ENCODE measurements at places on chromosomes 5 and 9.

GRCh38 chr5:164013077-164013670 lies 507.8 kb downstream of the MAT2B start:
- no peak for DNase-seq

DNA sequence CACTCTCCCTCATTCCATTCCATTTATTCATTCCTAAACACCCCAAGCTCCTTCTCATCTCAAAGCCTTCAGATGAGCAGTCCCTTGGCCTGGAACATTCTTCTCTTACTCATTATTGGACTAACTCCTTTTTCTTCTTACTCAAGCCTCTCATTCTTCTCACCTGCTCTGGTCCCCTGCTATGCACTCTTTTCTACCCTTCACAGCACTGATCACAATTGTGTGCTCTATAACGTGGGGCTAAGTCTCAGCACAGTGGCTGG lies 212.4 kb downstream of the MAPKAP1 start:
- DNase-seq = no peak

GRCh38 chr5:156826150-156826549 lies 23.9 kb upstream of the PPP1R2B start:
- no peak for DNase-seq

DNA sequence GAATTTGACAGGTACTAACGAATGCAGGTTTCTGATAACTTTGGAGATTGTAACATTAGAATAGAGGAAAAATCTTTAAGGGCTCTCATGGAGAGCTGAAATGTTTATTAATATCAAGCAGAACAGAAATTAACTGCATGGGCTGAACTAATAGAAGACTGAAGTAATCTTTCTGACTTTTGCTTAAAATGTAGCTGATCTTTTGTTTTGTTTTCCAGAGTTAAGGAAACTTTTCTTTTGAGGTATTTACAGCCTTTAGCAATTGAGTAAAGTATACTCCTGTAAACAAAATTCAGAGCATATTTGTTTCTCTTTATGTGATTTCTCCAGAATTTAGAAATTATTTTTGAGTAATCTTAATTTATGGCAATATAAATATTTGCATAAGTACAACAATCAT lies 43.9 kb downstream of the SHC3 start:
- no peak for DNase-seq

GRCh38 chr5:59161221-59162105 lies 578.6 kb downstream of the RAB3C start:
- no peak for DNase-seq

DNA sequence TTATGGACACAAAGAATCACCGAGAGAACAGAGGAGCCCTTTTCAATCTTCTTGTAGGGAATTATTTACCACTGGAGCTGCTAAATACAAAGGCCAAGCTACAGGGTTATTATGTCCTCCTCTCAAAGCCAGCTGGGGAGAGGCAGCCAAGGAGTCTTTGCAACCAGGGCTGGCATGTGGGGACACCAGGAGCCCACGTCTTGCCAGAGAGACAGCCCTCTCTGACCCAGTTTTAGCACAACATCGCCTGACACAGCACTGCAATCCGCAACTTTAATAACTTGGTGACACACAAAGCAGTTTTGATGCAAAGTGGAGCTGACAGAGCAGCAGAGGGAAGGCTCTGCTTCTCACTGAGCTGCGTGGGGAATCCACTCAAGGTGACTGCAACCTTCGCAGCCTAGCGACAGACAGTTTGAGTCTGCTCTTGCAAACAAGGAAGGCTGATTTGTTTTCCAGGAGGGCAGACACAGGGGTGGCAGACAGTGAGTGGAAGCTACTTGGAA lies 33.6 kb downstream of the TLR4 start:
- no peak for DNase-seq

- no peak for DNase-seq
Observed at GRCh38 chr9:85510830-85511504, 230.8 kb downstream of the AGTPBP1 start.

- no peak for DNase-seq
Observed at GRCh38 chr5:80569086-80569960, 757 bp downstream of the ANKRD34B start.

GRCh38 chr9:69476797-69477196 lies 151.8 kb downstream of the ENTREP1 start:
- no peak for DNase-seq

DNA sequence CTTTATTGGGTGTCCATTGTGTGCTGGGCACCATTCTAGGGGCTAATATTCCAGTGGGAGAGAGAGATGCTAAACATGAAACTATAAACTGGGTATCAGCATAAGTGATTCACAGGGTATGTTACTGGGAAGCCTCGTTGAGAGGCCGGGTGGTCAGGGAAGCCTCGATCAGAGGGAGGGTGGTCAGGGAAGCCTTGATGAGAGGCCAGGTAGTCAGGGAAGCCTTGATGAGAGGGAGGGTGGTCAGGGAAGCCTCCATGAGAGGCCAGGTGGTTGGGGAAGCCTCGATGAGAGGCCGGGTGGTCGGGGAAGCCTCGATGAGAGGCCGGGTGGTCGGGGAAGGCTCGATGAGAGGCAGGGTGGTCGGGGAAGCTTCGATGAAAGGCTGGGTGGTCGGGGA lies 8.9 kb upstream of the PLEKHG4B start:
- DNase-seq = no peak

DNA sequence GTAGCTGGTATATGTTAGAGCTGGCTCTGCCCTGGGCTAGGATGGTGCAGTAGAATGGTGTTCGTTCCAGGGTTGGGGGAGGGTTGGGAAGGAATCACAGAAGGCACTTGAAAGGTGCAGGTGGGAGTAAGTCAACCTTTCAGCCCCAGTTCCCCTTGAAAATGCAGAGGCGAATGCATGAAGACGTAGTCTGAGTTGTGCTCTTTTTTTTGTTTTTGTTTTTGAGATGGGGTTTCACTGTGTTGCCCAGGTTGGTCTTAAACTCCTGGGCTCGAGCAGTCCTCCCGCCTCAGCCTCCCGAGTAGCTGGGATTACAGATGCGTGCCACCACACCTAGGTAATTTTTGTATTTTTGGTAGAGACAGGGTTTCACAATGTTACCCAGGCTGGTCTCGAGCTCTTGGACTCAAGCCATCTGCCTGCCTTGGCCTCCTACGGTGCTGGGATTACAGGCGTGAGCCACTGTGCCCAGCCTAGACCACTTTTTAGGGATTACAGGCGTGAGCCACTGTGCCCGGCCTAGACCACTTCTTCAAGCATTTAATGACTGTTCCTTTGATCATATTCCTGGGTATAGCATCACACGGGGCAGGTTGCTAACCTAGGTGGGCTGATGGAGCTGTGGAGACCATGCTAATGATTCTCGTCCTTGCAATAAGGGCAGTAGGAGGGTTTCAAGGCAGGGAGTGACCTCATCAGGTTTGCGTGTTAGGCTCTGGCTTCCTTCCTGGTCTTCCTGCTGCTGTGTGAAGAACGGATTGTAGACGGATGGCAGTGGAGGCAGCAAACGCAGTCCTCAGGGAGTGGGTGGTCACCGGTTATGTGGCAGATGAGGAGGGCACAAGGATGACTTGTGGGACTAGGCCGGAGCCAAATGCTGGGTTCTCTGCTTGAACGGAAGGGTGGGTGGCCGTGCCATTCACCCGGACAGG lies 13.7 kb downstream of the EHMT1 start:
- no peak for DNase-seq

- DNase-seq = no peak
Observed at GRCh38 chr9:134419684-134420076, 93.4 kb downstream of the RXRA start.

DNA sequence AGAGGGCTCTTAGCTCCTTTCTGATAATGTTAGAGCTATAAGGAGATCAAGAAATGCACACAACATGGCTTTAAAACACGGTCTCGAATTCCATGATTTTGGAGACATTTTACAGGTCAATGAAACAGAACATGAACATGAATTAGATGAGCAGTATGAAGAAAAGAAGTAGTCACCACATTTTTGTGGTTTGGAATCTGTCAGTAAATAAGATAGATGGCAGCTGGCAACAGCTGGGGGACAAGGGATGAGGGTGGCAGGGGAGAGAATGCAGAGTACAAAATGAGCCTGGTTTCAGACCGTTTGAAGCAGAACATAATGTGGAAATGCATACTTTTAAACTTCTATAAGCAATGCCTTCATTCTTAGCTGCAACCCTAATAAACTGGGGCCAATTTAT lies 107.1 kb downstream of the OXCT1 start:
- DNase-seq = no peak

- DNase-seq = no peak
Observed at GRCh38 chr5:80387063-80387768, 20.6 kb upstream of the ZFYVE16 start.

GRCh38 chr5:78927657-78928282 lies 57.3 kb downstream of the ARSB start:
- no peak for DNase-seq

DNA sequence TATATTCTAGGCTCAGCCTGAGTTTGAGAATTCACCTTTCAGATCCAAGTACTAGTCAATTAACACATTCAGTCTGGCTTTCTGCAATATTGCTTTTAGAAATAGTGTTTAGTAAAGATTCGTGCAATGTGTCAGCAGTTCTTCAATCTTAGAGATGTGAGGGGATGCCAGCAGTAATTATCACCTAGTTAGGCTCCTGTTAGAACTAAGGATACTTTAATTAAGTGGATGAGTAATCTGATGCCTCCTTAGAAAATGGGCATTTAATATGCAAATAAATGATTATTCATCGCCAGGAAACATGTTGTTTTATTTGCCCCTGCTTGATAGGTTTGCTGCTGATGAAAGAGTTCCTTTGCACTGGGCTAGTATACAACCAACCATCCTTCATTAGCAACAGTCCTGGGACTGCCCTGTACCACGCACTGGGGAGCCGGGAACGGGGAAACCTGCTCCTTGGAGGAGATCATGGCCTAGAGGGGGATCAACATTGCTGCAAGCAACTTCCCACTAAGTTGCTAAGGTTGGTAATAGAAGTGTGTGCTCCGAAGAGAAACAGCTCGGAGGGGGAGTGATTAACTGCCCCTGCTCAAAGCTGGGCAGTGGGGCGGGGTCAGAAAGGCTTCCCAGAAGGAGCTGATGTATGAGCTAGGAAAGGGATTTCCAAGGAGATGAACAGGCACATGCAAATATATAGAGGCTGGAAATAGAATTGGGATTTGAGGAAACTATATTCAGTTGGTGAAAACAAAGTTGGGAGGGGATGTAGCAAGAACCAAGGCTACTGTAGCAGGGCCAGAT lies 231.8 kb downstream of the DRD1 start:
- DNase-seq = no peak

GRCh38 chr5:179906795-179907555 lies 722 bp downstream of the TBC1D9B start:
- DNase-seq = no peak

DNA sequence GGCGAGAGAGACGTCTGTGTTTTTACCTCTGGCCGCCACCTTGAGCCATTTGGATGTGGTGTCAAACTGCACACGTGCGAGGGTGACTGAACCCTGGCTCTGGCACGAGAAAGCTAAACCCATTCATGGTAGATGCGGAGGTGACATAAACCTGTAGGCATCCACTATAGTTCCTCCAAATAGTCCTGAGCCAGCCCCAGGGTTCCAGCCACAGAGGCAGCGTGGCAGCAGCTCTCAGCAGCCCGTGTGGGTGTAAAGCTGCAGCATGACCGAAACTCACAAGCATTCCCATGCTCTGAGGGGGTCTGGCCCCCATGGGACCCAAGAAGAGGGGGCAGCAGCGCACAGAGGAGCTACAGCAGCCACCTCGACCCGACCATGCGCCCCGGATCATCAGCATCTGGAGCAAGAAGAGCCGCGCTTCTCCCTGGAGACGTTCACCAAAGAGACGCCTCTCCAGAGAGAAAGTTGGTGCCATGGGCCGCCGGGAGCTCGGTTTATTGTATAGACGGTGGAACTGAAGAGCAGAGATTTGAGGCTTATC lies 303.8 kb upstream of the IRX4 start:
- peak; percentile 62 for DNase-seq

GRCh38 chr5:39674209-39675082 lies 249.7 kb upstream of the DAB2 start:
- no peak for DNase-seq

- DNase-seq = no peak
Observed at GRCh38 chr5:177509991-177510566, 453 bp upstream of the DOK3 start.

GRCh38 chr5:137752905-137753690 lies 1.1 kb downstream of the HNRNPA0 start:
- DNase-seq = peak; percentile 72

DNA sequence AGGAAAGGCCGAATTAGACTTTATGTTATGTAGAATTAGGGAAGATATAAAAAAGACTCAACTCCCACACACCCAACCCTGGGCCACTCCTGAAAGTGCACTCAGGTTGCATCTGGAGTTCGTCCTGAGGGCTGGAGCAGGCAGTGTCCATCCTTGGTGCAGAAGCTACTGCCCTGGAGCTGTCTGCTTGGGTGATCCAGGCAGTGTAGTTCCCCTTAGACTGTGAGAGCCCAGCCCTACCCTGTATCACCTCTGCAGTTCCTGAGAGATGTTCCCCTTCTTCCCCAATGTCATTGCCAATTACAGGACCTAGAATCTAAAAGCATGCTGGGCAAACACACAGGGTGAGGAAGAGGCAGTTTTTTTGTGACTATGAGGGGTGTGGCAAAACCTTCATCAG lies 368.3 kb upstream of the ST8SIA4 start:
- no peak for DNase-seq

DNA sequence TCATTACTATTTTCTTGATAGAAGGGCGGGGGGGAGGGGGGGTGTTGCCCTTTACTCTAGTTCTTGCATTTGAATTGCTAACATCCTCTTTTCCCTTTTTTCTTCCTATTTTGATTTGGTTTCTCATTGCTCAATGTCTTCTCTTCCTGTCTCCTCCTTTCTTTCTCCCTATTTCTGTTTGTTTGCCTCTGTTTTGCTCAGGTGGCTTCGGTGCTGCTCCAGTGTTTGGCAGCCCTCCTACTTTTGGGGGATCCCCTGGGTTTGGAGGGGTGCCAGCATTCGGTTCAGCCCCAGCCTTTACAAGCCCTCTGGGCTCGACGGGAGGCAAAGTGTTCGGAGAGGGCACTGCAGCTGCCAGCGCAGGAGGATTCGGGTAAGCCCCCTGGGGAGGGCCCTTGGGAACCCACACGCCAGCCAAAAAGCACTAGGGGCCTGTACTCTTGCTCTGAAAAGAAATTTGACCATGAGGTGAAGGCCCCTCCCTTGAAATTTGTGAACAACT lies 48.3 kb downstream of the FAM78A start:
- no peak for DNase-seq

DNA sequence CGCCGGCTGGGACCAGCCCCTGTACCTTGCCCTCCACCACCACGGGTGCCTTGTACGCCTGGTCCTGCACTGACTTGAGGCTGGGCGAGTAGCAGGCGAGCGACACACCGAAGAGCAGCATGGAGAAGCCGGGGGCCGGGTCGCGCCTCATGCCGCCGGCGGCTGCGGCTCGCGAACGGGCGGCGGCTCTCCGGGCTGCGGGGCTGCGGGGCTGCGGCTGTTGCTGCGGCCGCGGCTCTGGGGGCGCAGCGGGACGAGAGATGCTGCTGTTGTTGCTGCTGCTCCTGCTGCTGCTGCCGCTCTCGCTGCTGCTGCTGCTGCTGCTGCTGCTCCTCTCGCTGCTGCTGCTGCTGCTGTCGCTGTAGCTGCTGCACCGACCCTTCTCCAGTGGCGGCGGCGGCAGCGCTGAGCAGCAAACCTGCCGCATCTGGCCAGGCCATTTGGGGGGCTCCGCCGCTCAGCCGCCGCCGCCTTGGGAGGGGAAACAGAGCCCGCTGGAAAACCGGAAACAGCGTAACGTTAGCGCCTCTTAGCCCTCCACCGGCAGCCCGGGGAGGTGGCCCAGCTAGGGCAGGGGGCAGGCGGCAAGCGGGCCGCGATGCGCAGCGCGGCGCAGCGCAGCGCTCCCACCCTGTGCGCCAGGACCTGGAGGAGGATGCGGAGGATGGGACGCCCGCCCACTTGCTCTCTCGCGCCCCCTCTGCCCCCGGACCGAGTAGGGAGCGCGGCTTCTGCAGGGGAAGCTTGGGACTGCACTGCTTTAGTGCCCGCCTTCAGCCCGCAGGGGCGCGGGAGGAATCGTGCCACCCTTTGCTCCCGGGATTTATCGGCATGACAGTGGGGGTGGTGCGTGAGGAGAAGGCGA lies at the start of gene NRG2:
Gene NRG2, minus strand, starts transcription at position 657 of the 865 bp plus-strand sequence.
- peak; percentile 77 for DNase-seq

Measured in type B pancreatic cell (in vitro differentiated cells).